CD4-positive, alpha-beta T cell treated with Interleukin-4 for 4 hours (primary cell): ENCODE measurements at places on chromosomes 7 and 10.
A peak's percentile ranks its signal among the peaks of the same experiment; 100 is the strongest.

DNA sequence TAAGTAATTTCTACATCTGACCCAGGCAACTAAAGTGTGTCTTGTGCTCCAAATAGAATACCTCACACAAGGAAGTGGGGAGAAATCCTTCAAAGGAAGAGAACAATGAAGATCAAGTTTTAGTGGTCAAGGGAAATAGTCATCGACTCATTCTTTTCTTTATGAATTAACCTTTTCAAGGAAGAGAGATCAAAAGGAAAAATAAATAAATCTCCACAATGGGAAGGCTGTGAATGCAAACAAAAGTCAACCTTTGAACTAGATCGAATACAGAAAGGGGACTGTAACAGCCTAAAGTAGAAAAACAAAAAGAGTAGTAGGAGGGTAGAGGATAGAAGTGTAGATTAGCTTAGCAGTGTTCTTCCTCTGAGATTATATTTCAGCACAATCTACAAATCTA, 274.6 kb upstream of the COBL start:
- no peak for DNase-seq

- DNase-seq, result no peak
Measured at GRCh38 chr7:155093596-155093995, 23.5 kb downstream of the HTR5A start.

GRCh38 chr7:12062062-12062461, 149.0 kb upstream of the TMEM106B start:
- DNase-seq, result peak; percentile 7

- no peak for DNase-seq
Measured at GRCh38 chr7:52992479-52993162, 42.8 kb upstream of the POM121L12 start.

GRCh38 chr7:150957133-150958020, 20.7 kb downstream of the KCNH2 start:
- DNase-seq, result no peak

DNA sequence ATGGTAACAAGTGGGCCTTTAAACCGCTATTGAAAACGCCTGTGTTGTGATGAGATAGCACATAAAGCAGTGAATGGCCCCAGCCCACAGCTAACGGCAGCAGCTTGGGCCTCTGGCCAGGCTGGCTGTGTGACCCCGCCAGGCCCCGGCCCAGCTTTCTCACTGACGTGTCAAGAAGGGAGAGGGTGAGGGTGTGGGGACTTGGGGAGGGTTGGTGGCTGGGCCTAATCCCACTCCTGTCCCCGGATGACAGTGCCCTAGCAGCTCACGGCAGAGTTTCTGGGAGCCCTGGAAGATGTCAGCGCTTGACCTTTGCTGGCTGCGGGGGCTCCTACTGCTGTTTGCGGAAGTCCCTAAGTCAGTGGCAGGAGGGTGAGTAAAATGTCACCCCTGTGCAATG, 88.9 kb upstream of the SHH start:
- DNase-seq, result no peak

- DNase-seq, result no peak
Measured at GRCh38 chr7:17844514-17845196, 95.6 kb downstream of the SNX13 start.

DNA sequence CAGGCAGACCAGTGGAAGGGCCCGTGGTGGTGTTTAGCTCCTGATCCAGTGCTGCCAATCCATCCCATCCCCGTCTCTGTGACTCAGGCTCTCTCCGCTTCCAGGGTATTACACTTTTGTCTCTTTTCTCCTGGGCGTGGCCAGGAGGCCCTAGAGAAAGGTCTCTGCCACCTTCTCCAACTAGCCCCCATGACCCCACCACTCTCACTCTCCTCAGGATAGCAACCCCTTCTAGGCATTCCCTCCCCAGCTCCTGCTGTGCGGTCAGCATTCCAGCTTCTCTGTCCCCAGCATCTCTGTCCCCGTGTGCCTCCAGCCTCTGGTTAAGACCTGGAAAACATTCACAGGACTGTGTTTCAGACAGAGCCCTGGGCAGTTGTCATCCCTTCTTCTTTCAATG, 36.2 kb upstream of the R3HCC1L start:
- no peak for DNase-seq

- DNase-seq, result no peak
Measured at GRCh38 chr10:79246606-79247275, 100.5 kb upstream of the PPIF start.

DNA sequence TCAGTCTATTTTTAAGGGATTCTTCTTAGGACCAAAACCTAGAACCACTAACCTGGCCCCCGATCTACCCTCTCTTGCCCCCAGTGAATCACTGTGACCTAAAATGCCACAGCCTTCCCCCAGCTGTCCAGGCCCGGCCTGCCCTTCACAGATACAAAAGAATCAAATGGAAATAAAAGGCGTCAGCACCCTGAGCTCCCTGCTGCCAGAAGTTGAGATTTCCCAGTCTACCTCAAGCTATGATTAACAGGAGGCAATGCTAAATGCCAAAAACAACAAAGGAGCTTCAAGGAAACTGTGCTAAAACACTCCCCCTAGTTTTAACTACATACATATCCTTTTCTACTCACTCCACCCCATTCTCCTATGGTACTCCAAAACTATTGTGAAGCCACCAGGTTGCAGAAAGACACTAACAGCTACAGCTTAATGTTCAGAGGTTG, 67.8 kb downstream of the GSAP start:
- DNase-seq, result no peak

DNA sequence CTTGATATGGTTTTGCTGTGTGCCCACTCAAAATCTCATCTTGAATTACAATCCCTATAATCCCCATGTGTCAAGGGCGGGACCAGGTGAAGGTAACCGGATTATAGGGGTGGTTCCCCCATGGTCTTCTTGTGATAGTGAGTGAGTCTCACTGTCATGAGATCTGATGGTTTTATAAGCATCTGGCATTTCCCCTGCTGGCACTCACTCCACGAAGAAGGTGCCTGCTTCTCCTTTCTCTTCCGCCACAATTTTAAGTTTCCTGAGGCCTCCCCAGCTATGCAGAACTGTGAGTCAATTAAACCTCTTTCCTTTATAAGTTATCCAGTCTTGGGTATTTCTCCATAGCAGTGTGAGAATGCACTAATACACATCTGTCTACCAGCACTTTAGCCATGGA, 109.5 kb upstream of the SDK1 start:
- no peak for DNase-seq

DNA sequence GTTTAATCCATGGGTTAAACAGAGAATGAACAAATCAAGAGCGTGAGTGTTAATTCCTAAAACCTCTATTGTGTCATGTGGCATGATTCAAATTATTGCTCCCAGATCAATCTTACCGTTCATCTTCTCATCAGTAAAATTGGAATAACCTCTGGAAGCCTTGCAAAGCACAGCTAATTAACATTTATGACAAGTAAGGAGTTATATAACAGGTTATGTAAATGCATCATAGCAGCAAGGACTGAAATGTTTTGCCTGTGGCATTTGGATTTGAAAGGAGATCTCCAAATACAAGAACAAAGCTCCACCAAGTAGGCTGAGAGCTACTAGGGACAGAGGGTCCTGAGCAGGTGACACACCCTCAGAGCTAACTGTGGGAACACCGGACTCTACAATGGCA, 502.9 kb upstream of the CELF2 start:
- no peak for DNase-seq

DNA sequence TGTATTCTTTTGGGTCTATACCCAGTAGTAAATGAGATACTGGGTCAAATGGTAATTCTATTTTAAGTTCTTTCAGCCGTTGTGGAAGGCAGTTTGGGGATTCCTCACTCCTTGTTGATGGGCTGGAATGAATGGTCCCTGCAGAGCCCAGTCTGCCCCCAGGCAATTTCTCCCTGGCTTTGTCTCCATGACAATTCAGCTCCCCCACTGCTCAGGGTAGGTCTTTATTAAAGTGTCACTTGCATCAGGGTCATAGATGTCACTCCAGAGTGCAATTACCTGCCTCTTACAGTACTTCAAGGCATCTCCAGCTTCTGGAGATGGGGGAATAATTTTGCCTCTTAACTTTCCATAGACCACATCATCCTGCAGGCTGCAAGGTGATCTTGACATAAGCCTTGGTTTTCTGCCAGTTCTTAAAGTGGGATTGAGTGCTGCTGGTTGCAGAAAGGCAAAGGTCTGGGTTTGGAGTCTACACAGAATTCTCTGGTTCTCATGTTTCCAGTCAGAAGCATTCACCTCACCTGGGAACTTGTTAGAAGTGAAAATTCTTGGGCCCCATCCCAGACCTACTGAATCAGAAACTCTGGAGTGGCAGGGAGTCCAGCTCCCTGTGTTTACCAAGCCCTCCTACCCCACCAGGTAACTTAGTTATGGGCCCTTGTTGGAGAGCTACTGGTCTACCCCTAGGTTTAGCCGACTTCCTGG, 442.4 kb downstream of the GALNT17 start:
- DNase-seq, result no peak

DNA sequence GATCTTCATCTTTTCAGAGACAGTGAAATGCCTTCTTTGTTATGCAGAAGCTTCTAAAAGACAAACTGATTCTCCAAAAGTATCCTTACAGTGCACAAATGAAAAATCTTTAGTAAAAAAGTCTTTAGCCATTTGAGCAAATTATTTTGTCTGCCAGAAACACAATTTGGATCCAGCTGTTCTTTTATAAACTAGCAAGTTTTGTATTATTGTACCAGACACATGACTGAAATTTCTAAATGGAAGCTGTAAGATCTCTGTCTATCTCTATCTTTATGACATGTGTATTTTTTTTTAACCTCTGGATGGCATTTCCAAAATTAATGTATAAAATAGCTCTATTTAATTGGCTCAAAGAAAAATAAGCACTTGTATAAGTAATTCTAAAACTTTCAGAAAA, 68.3 kb downstream of the VIPR2 start:
- no peak for DNase-seq

DNA sequence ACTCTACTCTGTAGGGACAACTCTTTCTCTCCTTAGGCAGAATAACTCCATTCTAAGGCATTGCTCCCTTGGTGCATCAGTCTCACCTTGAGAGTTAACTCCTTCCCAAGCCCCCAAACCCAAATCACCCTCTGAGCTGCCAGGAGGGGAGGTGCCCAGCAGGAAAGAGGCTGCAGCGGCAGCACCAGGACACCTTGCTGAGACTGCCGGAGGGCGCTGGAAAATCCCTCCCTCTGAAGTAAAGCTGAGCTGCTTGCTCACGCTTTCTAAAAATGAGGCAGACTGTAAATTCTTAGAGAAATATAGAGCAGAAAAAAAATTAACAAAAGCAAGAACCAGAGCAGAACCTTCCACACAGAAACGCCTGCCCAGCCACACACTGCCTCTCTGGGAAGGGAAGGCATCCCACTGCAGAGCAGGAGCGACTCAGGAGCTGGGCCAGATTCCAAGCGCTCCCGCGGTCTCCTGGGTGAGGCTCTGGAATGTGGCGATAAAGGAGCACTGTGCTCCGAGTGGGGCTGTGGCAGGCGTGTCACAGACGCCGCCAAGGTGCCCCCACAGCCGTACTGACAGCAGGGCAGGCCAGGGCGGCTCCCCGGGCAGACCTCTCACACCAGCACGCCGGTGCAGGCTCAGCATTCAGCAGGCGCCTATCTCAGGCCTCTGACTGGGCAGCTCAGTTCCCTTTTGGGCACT, 202.1 kb downstream of the TNS3 start:
- no peak for DNase-seq

GRCh38 chr10:129501652-129502436, 34.8 kb downstream of the MGMT start:
- no peak for DNase-seq

DNA sequence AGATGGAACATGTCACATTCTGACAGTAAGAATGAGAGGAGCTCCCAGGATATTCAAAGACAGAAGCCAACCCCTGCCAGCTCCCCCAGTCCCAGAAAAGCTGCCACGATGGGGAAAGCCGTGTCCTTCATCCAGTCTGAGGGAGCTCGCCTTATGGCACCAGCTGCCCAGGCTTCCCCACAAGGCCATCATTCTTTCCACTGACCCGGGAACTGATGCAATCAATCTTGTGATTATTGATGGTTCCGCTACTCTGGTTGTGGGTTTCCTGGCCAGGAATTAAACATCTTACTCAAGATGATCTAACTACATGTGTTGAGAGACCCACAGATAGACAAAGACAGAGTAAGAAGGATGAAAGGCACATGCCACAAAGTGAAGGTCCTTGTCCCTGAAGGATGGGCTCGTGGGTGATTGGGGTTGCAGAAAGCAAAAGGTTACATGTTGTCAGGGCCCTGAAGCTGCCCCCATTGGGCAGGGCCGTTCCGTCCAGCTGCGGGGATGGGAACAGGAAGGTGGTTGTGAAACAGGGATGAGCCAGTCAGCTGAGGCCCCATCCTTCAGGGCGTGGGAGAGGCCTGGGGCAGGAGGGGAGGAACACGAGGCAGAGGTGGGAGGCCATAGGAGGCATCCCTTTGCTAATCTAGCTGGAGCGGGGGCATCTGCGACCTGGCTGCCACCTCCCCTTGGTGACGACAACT, 127.6 kb downstream of the OAT start:
- DNase-seq, result no peak

GRCh38 chr10:31359979-31360378, 41.0 kb downstream of the ZEB1 start:
- no peak for DNase-seq

DNA sequence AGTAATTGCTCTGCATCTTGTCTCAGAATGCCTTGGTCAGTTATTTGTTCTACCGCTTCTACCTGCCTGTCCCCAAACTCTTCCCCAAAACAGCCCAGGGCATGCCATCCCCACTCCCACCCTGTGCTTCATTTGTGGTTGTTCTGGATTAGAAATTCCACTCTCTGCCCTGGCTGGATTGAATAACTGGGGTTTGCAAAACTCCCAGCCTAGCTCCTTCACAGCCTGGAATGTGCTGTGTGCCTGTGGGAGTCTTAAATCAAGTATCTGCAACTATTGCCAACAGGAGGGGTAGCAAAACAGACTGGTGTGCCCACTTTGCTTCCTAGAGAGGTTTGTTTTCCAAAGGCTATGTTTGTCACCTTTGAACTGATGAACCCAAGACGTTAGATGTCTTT, 24.2 kb downstream of the TSPAN15 start:
- DNase-seq, result no peak

GRCh38 chr7:73328696-73329095, 735 bp downstream of the FKBP6 start:
- DNase-seq, result no peak

DNA sequence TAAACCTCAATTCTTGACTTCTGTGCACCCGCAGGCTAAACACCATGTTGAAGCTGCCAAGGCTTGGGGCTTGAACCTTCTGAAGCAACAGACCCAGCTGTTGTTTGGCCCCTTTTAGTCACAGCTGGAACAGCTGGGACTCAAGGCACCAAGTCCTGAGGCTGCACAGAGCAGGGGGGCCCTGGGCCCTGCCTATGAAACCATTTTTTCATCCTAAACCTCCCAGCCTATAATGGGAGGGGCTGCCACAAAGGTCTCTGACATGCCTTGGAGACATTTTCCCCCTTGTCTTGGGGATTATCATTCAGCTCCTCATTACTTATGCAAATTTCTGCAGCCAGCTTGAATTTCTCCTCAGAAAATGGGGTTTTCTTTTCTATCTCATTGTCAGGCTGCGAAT, 31.8 kb downstream of the LMBR1 start:
- no peak for DNase-seq

GRCh38 chr7:87151002-87151728, 1.1 kb upstream of the DMTF1 start:
- no peak for DNase-seq

GRCh38 chr10:132392811-132393694, 3.9 kb upstream of the PWWP2B start:
- no peak for DNase-seq

GRCh38 chr10:104387130-104387888, 33.7 kb downstream of the CFAP58 start:
- no peak for DNase-seq
